ENCODE measurements at places on chromosomes 11 and 22.
A peak's percentile ranks its signal among the peaks of the same experiment; 100 is the strongest.

DNA sequence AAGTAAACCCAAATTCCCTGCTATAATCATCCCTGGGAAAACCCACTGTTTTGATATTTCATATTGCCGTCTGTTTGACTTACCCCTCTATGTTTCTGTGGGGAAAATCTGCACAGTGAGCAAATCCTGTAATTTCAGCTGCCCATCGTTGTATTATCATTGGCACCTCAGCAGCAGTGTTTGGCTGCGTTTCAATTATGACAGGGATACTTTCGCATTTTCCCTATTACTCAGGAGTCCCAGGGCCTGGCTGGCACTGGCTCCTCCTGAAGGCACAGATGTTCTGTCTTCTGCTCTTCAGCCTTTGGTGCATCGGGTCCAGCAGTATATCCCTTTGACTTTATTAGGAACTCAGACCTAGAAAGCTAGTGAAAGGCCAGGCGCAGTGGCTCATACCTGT lies 12.2 kb upstream of the MMP12 start:
- no peaks in the 10 kb centered on the region for H3K27me3 ChIP-seq
- H3K4me1 ChIP-seq, result no peaks in the 10 kb centered on the region
- no peak overlapping the region for H3K27ac ChIP-seq

GRCh38 chr11:64224151-64224890 lies 1.7 kb downstream of the TRPT1 start:
- peak overlapping the region; percentile 89 for H3K4me3 ChIP-seq
- H3K27me3 ChIP-seq, result no peaks in the 10 kb centered on the region
- no peak for DNase-seq
- H3K27ac ChIP-seq, result peak overlapping the region; percentile 87

DNA sequence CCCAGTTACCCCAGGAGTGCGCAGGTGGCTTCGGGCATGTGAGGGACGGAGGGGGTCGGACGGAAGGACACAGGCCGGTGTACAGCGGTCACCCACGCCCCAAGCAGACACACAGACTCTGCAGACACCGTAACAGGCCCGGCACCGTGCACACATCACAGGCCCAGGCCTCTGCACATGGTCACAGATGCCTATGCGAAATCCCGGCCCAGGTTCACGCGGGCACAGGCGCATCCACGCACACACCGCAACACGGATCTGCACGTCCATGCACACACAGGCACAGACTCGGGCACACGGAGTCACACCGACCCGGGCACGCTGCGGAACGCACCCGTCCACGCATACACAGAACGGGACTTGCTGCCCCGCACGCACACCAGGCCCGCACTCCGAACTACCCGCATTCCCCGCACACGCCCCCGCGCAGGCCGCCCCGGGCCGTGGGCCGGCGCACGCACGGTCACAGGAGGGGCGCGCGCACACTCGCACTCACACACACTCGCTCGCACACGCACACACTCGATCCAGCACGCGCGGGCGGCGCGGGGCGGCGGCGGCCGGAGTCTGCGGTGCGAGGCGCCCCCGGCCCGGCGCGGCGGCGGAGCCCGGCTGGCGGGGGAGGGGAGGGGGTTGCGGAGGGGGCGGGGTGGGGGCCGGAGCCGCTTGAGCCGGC lies at the start of gene MGAT3:
Gene MGAT3 (plus strand): TSS at position 491 of the 676 bp plus-strand sequence. CDS start 30,336 bp downstream, outside the sequence.
- no peak within 1 kb of the TSS for H3K27ac ChIP-seq
- H3K36me3 ChIP-seq, result peaks cover 6% of the 10 kb centered on the region
- DNase-seq, result no peak
- H3K4me3 ChIP-seq, result peak within 1 kb of the TSS; percentile 60
- peaks cover 23% of the 10 kb centered on the region for H3K27me3 ChIP-seq

DNA sequence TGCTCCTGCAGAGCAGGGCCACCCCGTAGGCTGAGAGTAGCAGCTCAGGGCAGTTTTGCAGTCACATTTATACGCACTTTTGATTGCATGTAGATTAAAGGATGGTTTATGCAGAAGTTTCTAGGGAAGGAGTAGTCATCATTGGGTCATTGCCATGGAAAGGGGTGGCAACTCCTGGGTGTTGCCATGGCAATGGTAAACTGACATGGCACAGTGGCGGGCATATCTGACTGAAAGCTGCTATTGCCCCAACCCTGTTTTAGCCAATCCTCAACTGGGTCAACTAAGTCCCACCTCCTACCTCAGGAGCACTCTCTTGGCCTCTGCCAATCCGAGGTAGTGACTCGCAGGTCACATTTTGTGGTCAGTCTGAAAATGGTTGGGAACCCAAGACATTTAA lies 2.4 kb upstream of the ARSA start:
- no peaks in the 10 kb centered on the region for H3K36me3 ChIP-seq
- peaks cover 20% of the 10 kb centered on the region for H3K4me1 ChIP-seq
- H3K4me3 ChIP-seq, result no peak overlapping the region
- H3K27ac ChIP-seq, result no peak overlapping the region
- H3K27me3 ChIP-seq, result no peaks in the 10 kb centered on the region

GRCh38 chr22:43506487-43506886 lies 94.7 kb downstream of the MPPED1 start:
- no peak overlapping the region for H3K27ac ChIP-seq
- H3K27me3 ChIP-seq, result no peaks in the 10 kb centered on the region
- DNase-seq, result no peak
- H3K4me3 ChIP-seq, result no peak overlapping the region

DNA sequence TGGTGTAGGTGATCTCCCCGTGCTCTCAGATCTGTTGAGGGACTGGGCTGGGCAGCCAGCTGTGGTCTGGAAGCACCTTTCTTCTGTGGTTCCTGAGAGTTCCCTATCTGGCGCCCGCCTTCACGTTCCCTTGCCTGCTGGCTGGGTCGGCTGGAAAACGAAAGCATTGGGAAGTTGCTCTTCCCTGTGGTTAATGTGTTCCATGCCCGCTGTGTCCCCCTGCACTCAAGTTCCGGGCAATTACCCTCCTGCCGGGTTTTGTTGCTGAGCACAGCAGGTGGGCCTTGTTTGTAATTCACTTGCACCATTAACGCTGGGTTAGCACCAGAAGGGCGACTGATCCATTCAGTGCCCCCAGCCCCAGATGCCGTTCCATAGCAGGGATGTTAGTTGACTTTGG lies 134.1 kb downstream of the GRIK4 start:
- H3K27ac ChIP-seq, result no peak overlapping the region
- H3K4me1 ChIP-seq, result no peaks in the 10 kb centered on the region
- no peak for DNase-seq
- H3K36me3 ChIP-seq, result no peaks in the 10 kb centered on the region
- H3K27me3 ChIP-seq, result peaks cover 24% of the 10 kb centered on the region

DNA sequence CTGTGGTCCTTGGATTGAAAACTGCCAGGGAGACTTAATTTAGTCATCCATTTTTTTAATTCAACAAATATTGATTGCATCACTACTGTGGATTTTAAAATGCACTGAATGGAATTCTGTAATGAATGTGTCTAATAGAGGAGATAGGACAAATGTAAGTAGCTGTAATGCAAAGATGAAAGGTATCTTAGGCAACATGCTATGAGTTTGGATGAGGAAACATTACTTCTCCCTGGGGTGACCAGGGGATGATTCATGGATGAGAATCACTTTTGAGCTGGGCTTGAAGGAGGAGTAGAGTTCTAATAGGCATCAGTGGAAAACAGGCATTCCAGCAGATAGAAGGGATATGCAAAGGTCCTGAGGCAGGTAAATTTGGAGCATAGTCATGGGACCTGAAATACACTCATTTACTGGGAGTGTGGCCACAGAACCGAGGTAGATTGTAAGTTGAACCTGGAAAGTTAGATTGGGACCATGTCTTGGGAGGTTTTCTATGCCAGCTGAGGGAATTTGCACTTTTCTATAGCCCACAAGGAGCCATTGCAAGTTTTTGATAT lies 43.4 kb downstream of the PKNOX2 start:
- no peak overlapping the region for H3K4me3 ChIP-seq
- DNase-seq, result no peak
- peaks cover 5% of the 10 kb centered on the region for H3K27me3 ChIP-seq

DNA sequence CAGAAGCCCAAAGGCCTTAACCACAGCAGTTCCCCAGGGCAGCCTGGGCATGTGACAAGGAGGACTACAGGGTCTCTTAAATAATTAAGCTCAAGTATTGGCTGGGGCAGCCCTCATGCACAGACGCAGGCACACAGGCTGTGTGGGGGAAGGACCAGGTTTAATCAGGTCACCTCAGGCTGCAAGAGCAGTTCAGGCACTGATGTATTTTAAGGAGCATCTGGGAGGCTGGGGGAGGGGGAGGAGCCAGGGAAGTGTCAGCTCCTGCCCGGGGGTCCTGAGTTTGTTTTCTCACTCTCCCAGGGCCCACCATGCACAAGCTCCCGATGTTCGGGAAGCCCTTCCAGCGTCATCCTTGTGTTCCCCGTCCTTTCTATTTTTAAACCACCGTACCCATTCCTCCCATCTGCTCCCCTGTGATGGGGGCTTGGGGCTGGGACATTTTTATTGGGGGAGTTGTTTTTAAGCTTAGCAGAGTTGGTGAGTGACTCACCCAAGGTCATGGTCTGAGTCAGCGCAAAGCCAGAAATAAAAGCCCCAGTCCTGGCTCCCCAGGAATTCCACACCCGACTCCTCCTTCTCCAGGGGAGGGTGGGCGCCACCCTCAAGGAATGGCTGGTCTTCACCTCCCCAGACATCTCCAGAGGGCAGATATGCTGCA lies 2.4 kb downstream of the CSDC2 start:
- H3K27me3 ChIP-seq, result peaks cover 38% of the 10 kb centered on the region
- H3K36me3 ChIP-seq, result no peaks in the 10 kb centered on the region
- DNase-seq, result no peak
- no peak overlapping the region for H3K27ac ChIP-seq
- H3K4me3 ChIP-seq, result no peak overlapping the region

DNA sequence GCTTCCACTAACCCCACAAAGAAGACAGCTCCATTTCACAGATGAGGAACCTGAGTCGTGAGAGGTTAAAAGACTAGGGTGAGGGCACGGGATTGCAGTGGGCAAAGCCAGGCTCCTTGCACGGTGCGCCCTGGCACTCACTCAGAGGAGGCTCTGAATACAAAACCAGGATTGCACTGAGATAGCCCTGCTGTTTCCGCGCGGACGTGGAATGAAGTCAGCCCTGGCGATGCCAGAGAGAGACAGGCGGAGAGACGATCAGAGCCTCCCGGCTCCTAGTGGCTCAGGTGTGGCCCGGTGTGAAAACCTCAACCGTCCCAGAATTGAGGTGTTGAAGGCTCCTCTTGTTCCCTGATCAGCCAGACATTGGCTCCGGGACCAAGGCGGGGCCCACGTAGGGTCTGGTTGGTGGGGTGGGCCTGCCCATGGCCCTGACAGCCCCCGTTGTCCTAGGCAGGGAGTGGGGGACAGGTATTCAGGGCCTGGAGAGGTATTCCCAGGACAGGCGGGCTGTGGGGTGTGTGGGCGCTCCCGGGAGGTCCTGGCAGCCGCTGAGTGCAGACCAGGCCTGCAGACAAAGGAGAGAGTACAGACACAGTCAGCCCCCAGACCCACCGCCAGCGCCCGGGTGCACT lies 43.1 kb upstream of the LINC01488 start:
- H3K4me3 ChIP-seq, result no peak overlapping the region
- H3K27ac ChIP-seq, result no peak overlapping the region
- no peaks in the 10 kb centered on the region for H3K36me3 ChIP-seq
- no peak for DNase-seq
- H3K4me1 ChIP-seq, result peaks cover 4% of the 10 kb centered on the region

- H3K4me1 ChIP-seq, result no peaks in the 10 kb centered on the region
- peaks cover 3% of the 10 kb centered on the region for H3K27me3 ChIP-seq
- H3K4me3 ChIP-seq, result no peak overlapping the region
- no peak overlapping the region for H3K27ac ChIP-seq
- no peaks in the 10 kb centered on the region for H3K36me3 ChIP-seq
Measured at GRCh38 chr11:27456140-27456794, 16.3 kb downstream of the LGR4 start.

GRCh38 chr11:112165049-112165448 lies 1.2 kb upstream of the IL18 start:
- peaks cover 2% of the 10 kb centered on the region for H3K36me3 ChIP-seq
- H3K27ac ChIP-seq, result no peak overlapping the region
- H3K4me1 ChIP-seq, result peaks cover 7% of the 10 kb centered on the region
- no peak for DNase-seq
- no peak overlapping the region for H3K4me3 ChIP-seq

- H3K4me3 ChIP-seq, result no peak overlapping the region
- H3K27me3 ChIP-seq, result peaks cover 5% of the 10 kb centered on the region
- DNase-seq, result peak; percentile 8
- no peaks in the 10 kb centered on the region for H3K4me1 ChIP-seq
- no peaks in the 10 kb centered on the region for H3K36me3 ChIP-seq
Measured at GRCh38 chr11:112797648-112798293, 163.4 kb upstream of the NCAM1 start.

DNA sequence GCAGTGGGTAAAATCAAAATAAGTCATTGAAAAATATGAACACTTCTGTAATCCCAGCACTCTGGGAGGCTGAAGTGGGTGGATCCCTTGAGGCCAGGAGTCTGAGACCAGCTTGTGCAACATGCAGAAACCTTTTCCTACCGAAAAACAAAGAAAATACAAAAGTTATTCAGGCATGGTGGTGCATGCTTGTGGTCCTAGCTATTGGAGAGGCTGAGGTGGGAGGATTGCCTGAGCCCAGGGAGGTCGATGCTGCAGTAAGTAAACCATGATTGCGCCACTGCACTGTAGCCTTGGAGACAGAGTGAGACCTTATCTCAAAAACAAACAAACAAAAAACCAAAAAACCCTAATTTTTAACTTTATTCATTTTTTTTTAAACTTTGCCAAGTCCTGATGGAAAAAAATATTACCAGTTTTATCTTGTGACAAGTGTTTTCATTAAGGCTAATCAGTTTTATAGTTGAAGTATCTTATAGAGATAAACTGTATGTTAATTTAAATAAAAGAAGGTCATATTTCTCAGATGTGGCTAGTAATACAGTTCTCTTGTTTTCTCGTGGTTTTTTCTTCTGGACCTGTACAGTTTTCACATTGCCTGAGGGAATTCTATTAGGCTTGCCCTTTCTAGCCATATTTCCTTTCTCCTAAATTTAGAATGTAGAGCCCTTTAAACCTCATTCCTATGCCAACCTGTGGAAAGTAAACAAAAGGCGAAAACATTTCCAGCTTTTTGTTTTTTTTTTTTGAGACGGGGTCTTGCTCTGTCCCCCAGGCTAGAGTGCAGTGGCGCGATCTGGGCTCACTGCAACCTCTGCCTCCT lies 9.4 kb downstream of the HIPK3 start:
- H3K4me3 ChIP-seq, result no peak overlapping the region
- no peak for DNase-seq
- H3K36me3 ChIP-seq, result peaks cover 2% of the 10 kb centered on the region
- no peaks in the 10 kb centered on the region for H3K27me3 ChIP-seq
- peaks cover 32% of the 10 kb centered on the region for H3K4me1 ChIP-seq

GRCh38 chr11:5736396-5736795 lies at the start of gene OR56B1:
TSS of gene OR56B1 (plus strand) at chr11:5736448. CDS start at chr11:5736517, 69 bp downstream.
- no peak within 1 kb of the TSS for H3K27ac ChIP-seq
- peaks cover 15% of the 10 kb centered on the region for H3K36me3 ChIP-seq
- no peaks in the 10 kb centered on the region for H3K4me1 ChIP-seq
- DNase-seq, result no peak

- H3K4me3 ChIP-seq, result no peak overlapping the region
- no peak overlapping the region for H3K27ac ChIP-seq
- no peak for DNase-seq
- peaks cover 66% of the 10 kb centered on the region for H3K36me3 ChIP-seq
Measured at GRCh38 chr11:82937554-82937953, 36.0 kb downstream of the DDIAS start.

Data from activated naive CD8-positive, alpha-beta T cell treated with anti-CD3 and anti-CD28 coated beads for 36 hours (primary cell).